ENCODE measurements at places on chromosomes 2 and 18.

GRCh38 chr2:25421289-25421688, 79.6 kb upstream of the DNMT3A start:
- DNase-seq: no peak

DNA sequence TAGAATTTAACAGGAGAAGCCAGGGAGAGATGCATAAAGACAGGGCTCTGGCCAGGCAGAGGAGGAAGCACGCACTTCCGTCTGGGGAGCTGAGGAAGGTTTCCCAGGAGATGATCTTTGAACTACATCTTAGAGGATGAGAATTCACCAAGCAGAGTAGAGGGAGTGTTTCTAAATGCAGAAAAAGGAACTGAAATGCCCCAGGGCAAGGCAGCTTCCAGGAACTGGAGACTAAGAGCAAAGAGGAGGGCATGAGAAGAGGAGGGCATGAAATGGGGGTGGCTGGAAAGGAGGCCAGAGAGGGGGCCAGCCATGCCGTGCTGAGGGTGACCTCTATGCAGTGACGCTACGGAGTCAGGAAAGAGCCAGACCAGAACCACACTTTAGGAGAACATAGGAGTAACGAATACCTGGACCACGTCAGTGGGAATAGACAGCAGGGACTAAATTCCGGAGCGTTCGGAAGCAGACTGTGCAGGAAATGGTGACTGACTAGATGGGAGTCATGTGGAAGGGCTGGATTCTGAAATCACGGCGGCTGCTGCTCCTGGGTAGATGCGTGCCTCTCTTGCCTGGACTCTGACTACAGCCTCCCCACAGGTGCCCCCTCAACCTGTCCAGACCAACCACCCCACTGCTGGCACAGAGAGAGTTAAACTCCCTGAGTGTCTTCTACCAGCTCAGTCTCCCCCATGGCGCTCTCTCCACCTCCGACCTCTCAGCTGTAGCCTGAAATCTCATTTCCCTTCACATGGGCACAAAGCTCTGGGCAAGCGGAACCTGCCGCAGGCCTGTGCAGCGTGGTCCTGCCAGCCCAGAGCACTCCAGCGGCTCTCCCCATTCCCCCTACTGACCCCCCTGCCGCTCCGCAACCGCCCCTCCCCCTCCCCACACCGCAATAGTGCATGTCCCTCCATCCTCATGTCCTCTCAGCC, 87.0 kb upstream of the RTN4 start:
- no peak for DNase-seq

DNA sequence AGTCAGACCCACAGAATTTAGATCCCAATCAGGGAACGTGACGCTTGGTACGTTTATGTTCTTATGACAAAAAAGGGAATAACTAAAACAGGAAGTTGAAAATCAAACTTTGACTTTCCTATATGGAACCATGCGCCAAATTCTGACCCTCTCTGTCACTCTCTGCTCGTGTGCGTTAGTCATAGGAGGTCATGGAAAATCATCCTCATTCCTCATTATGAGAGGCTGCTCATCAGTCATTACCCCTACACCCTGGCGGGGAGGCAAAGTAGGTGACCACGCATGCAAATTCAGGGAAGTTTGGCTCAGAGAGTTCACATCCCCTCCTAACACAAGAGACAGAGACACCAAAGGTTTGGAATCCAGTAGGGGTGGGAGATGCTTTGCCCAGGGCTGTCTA, 15.5 kb downstream of the IL1F10 start:
- DNase-seq: no peak

GRCh38 chr2:241897231-241897916, 27.8 kb downstream of the RTP5 start:
- peak; percentile 39 for DNase-seq

- no peak for DNase-seq
Measured at GRCh38 chr2:163647300-163647699, 88.5 kb downstream of the FIGN start.

DNA sequence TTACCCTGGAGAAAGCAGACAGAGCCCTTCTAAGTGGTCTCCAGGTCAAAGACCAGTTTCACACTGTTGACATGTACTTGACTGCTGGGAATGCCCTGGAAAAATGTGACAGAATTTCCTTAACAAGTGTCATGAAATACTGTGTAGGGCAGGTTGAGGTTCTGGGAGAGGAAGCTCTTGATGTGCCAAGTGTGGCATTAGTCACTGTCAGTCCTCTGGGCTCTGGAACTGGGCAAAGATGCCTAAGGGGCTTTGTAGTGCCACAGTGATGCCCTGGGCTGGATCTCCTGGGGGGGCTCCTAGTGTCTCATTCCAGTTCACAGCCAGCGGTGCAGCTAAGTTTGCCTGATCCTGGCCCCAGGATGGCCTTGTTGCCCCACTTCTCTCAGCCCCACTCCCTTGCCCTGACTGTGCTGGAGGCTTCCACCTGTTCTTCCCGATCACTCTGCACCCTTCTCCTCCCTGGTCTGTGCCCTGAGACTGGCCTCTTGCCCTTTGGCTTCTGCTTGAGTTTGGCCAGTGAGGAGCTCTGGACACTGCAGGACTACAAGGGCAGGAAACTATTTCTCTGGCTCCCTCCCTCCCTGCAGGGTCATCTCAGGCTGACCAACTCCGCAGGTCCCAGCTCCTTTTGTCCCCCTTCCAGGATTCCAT, 27.0 kb upstream of the FAM124B start:
- DNase-seq: no peak

GRCh38 chr2:31287654-31288053, 53.7 kb downstream of the EHD3 start:
- DNase-seq: no peak

GRCh38 chr18:23356915-23357601, 96.0 kb upstream of the RIOK3 start:
- DNase-seq: no peak

GRCh38 chr2:124165698-124166097, 140.6 kb downstream of the CNTNAP5 start:
- DNase-seq: no peak

- DNase-seq: no peak
Measured at GRCh38 chr2:241833101-241833663, 24.2 kb downstream of the NEU4 start.

GRCh38 chr2:164495491-164496223, 125.6 kb downstream of the GRB14 start:
- DNase-seq: no peak

DNA sequence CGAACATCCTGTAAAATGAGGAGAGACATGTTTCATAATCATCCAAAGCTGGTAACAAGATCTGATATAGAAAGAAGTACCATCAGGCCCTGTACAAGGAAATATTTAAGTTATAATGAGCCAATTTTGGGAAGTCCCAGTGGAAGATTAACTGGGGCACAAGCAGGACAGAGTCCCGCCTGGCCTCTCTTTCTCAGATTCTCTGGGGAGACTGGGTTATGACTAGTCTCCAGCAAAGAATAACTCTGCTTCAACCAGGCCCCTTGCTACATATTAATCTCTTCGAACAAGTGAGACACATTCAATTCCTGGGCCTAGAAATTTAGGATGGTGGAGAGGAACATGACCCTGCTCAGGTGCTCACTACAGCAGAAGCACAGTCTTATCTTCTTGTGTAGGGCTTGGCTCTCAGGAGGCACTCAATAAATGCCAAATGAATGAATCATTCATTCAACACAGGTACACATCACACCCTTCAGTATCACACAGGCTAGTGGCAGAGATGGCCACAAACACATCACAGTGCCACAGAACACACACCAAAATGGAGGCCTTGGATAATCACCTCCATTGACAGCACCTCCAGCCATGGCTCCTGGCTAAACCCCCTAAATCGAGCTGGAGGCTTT, 46.4 kb upstream of the RNF152 start:
- no peak for DNase-seq

DNA sequence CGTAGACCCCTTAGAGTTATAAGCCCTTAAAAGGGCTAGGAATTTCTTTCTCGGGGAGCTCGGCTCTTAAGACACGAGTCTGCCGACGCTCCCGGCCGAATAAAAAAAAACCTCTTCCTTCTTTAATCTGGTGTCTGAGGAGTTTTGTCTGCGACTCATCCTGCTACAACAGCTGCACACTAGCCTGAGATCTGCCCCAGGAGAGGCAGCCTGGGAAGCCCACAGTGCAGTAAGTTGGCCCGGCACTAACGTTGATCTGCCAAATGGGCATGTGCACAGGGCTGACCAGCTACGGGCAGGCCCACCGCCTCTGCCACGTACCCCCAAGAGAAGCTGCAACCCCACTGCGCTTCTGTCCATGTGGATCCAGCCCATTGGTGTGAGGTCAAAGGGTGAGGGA, 8.4 kb upstream of the LIMS2 start:
- DNase-seq: no peak

DNA sequence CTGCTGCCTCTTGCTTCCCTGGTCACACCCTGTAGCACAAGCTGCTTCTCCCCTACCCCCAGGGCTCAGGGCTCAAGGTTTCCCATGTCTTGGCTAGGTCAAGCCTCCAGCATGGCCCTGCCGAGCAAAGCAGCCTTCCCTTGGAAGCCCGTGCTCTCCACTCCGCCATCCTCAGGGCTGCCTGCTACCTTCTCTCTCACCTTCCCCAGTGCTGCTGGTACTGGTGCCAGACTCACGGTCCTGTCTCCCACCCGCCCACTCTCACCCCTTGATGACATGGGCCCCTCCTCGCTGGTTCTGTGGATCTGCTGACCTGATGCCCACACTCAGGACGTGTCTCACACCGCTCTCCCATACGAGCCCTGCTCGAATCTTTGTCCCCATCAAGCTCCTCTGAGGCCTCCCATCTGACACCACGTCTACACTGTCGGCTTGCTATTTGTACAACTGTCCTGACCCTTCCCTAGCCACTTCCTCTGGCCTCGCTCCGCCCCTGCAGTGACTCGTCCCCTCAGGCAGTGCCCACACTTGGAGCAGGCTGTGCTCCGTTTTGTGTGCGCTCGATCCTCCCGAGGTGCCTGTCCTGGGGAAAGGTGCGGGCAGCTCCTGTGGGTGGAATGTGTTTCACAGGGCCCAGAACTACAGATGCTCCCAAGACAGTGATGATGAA, 49.9 kb downstream of the ZAP70 start:
- no peak for DNase-seq

DNA sequence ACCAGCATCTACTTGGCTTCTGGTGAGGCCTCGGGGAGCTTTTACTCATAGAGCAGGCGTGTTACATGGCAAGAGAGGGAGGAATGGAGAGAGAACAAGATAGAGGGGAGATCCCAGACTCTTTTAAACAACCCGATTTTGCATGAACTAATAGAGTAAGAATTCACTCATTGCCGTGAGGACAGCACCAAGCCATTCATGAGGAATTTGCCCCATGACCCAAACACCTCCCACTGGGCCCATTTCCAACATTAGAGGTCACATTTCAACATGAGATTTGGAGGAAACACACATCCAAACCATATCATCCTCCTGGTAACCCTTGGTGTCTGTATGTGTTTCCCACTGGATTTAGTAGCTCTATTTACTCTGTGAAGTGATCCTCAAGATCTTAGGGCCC, 249.9 kb upstream of the SP5 start:
- DNase-seq: no peak

DNA sequence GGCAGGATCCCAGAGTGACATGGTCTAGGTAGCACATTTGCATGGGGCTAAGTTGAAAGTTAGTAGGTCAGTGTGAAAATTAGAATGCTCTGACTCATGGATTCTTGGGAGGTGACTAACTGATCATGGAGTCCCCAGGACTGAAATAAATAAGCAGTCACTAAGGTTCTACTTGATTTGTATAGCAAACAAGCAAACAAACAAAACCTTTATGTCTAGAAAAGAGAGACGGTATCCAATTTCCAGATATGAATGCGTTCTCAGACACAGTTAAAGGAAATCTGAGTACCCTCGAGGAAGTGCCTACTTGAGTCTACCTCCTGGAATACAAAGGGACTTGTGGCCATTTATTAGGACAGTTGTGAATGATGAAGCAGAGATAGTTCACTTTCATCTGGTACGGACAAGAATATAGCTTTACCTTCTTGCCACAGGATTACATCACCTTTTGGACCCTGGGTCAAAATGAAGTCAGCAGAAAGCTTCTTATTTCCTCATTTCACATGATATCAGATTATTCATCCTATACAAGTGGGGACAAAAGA, 54.3 kb upstream of the AGPS start:
- DNase-seq: no peak

- DNase-seq: no peak
Measured at GRCh38 chr2:178143481-178143880, 31.2 kb downstream of the RBM45 start.

DNA sequence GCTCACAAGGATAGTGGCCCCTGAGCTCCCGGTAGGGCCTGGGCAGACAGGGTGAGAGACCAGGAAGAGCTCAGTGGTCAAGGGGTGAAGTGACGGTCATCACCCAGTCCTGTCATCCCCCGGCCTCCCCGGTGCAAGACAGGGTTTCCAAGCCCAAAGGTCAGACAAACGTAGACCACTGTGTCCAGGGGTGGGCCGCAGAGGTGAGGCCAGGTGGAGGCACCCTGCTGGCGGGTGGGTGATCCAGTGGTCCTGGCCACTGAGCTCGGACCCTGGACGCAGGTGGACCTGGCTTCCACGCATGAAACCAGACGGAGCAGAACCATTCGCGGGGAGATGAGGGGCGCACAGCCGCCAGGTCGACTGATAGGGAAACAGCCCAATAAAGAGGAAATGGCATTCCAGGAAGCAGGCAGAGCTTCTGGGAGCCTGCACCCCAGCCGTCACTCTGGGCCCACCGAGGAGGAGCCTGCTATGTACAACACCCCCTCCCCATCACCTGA, 14.4 kb upstream of the SNED1 start:
- DNase-seq: no peak

GRCh38 chr2:101737478-101738255, 40.2 kb downstream of the MAP4K4 start:
- no peak for DNase-seq

DNA sequence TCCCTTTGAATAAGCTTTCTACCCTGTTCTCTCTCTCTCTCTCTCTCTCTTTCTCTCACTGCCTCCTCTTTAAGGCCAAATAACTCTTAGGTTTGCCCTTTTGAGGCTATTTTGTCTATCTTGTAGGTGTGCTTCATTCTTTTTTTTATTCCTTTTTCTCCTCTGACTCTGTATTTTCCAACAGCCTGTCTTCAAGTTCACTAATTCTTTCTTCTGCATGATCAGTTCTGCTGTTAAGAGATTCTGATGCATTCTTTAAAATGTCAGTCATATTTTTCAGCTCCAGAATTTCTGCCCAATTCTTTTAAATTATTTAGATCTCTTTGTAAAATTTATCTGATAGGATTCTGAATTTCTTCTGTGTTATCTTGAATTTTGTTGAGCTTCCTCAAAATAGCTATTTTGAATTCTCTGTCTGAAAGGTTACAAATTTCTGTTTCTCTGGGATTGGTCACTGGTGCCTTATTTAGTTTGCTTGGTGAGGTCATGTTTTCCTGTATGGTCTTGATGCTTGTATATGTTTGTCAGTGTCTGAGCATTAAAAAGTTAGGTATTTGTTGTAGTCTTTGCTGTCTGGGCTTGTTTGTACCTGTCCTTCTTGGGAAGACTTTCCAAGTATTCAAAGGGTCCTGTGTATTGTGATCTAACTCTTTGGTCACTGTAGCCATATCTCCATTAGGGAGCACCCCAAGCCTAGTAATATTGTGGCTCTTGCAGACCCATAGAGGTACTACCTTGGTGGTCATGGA, 35.4 kb upstream of the DYNC1I2 start:
- DNase-seq: no peak

Measured in ovary (tissue), 10 donors.